ENCODE measurements at places on chromosomes 7 and 10. TPM values are rescaled to one million over a fixed set of nuclear protein-coding genes. Genes with fewer than 3 reads are reported as not detected.

The ASZ1 gene
- polyA plus RNA-seq: not detected

GRCh38 chr7:133039614-133040013 is 42.3 kb downstream of the CHCHD3 start:
- DNase-seq: no peak

The LAMB1 gene
- polyA plus RNA-seq: 61.6 TPM

- DNase-seq: no peak
Observed at GRCh38 chr10:71239946-71240795, 27.8 kb downstream of the UNC5B start.

The HOXA10 gene
- polyA plus RNA-seq: not detected

- DNase-seq: no peak
Observed at GRCh38 chr7:142334236-142334635, 76.4 kb upstream of the PRSS58 start.

DNA sequence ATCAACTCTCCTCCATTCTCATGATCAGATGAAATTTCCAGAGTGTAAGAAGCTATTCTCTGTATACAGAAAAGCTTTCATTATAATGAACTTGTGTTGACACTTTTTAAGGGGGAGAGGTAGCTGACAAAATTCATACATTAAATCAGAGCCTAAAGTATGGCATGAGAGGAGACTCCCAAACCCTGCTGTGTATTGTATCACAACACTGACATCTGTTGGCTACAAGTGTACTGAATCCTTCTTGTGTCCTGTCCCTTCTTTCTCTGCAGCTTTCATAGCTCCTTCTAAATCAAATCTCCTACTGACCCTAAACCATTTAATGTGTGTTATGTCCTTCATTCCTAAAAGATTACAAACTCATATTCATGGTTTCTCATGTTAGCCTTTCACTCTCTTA is 70.9 kb downstream of the GCC1 start:
- no peak for DNase-seq

GRCh38 chr10:2137549-2138174 is 400.3 kb upstream of the ADARB2 start:
- DNase-seq: peak; percentile 54

The TMEM270 gene
- 0.26 TPM for polyA plus RNA-seq

- DNase-seq: no peak
Observed at GRCh38 chr7:48213226-48213625, 42.0 kb downstream of the ABCA13 start.

The OPN4 gene
- polyA plus RNA-seq: not detected

- DNase-seq: no peak
Observed at GRCh38 chr10:88278912-88279311, 304.2 kb downstream of the RNLS start.

- DNase-seq: no peak
Observed at GRCh38 chr7:118311121-118311836, 86.8 kb downstream of the ANKRD7 start.

DNA sequence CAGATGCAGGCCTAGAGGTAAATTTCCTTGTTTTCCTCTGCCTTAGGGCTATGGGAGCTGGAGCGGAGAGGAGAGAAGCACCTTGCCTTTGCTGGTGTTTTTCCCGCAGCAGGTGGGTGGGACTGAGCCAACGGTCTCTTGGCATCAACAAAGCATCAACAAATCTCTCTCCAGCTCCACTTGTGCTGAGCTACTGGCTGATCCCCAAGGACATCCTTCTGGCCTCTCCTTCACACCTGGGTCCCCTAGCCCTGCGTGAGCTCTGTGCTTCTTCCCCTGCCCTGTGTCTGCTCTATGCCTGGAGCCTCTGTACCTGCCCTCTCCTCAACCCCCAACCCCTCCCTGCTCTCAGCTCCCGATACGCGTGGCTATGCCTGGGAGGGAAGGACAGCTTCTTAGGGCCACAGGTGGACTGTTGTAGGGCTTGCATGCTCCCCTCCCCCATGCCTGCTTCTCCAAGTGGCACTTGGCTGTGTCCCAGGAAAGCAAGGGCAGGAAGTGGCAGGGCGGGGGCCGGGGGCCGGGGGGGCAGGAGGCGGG is 3.2 kb upstream of the CLDN4 start:
- no peak for DNase-seq

- DNase-seq: no peak
Observed at GRCh38 chr7:1986366-1987083, 246.2 kb downstream of the MAD1L1 start.

DNA sequence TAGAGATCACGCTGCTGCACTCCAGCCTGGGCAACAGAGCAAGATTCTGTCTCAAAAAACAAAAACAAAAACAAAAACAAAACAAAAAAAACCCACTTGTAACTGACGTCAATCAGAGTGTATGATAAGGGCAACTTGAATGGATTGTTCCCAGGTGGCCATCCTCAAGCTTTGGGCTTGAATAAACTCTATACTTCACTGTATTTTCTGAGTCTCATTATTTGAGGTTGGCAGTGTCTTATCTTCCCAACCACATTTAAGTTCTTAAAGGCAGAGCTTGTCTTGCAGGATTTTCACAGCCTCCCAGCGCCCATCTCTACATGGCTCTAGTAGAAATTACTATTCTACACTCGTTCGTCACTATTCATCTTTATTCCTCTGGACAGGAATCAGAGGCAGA is 5.1 kb upstream of the OAT start:
- DNase-seq: no peak

The TFAM gene
- 34.0 TPM for polyA plus RNA-seq

DNA sequence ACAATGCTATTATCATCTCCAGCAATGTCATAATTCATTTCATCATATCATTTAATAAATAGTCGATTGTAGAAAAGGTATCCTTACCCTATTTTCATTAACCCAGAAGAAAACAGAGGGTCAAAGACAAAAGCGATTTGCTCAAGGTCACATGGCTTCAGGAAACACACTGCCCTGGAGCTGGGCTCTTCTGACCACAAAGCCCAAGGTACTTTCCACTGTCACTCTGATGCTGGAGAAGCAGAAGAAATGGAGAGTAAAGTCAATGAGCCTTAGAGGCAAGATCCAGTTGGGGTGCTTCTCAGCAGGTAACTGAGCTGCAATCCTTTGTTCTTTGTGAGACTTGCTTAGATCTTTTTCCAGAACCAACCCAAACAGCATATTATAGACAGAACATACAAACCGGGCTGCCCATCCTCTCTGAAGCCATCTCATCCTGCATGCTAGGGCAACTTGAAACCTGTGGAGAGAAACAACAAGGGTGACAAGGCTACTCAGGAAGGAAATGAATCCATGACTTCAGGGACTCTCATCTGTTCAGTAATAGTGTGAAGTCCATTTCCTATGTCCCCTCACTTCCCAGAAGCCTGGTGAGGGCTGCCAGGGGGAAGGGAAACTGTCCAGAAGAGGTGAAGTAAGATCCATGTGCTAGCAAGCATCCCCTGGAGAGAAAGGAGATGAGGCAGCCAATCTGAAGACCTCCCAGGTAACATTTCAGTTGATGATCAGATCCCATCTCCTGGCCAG is 148.6 kb upstream of the SVIL start:
- no peak for DNase-seq

DNA sequence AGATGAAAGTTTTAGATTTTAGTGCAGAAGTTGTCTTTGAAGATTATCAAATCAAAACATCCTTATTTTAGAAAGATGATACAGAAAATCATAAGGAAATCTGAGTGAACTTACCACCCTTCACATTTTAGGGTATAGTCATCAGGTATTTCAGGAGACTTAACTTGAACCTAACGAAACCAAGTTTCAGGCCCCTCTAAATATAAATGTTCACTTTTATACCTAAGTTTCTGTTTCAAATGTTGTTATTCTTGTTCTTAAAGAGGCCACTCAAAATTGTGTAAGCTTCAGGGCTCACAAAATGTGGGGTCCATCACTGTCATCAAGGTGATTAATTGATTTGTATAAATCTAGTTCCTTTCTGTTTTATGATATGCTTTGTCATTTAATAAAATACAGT is 216.2 kb downstream of the KIAA1217 start:
- no peak for DNase-seq

The CPA2 gene
- polyA plus RNA-seq: 0.22 TPM

The GAD2 gene
- 0.30 TPM for polyA plus RNA-seq

GRCh38 chr7:68613897-68614296 is 984.4 kb upstream of the AUTS2 start:
- DNase-seq: no peak

DNA sequence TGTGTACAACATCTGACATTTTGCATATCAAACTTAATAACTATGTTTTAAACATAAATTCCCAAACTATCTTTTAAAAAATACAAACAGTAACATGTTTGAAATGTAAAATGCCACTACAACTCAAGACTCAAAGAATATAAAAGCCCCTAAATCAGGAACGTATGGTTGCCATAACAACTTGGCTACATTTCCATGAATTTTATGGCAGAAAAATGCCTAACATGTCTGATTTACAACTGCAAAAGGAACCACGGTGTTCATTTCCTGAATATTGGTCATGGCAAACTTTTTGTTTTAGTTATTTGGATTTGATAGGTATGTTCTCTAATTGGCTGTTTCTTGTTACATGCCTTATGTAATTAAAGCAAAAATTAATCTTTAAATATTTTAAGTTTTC is 2.0 kb downstream of the SOSTDC1 start:
- no peak for DNase-seq

- no peak for DNase-seq
Observed at GRCh38 chr7:134630893-134631292, 15.8 kb upstream of the BPGM start.

DNA sequence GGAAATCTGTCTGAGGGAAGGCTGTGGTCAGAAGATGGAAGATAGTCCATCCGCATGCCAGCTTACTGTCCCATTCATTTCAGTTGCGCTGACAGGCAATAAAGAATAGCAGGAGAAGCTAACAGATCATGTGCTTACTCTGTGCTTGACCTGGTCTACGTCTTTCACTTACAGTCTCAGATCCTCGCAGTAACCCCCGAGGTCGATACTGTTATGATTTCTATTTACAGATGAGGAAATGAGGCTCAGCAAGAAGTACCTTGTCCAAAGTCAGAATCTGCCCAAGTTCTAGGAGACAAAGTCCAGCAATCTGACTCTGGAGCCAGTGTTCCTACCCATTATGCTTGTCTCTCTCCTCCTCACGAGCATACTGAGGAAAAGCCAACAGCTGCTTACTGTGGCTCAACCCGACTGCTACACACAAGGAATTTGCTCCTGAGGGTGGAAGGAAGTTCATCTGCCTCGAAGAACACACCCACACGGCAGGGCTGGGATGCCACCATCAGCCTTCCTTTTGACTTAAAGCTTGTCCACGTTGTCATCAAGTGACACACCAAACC is 74.2 kb downstream of the MINPP1 start:
- DNase-seq: no peak

The FOXI2 gene
- 1.0 TPM for polyA plus RNA-seq

The FAM3C gene
- polyA plus RNA-seq: 27.0 TPM

DNA sequence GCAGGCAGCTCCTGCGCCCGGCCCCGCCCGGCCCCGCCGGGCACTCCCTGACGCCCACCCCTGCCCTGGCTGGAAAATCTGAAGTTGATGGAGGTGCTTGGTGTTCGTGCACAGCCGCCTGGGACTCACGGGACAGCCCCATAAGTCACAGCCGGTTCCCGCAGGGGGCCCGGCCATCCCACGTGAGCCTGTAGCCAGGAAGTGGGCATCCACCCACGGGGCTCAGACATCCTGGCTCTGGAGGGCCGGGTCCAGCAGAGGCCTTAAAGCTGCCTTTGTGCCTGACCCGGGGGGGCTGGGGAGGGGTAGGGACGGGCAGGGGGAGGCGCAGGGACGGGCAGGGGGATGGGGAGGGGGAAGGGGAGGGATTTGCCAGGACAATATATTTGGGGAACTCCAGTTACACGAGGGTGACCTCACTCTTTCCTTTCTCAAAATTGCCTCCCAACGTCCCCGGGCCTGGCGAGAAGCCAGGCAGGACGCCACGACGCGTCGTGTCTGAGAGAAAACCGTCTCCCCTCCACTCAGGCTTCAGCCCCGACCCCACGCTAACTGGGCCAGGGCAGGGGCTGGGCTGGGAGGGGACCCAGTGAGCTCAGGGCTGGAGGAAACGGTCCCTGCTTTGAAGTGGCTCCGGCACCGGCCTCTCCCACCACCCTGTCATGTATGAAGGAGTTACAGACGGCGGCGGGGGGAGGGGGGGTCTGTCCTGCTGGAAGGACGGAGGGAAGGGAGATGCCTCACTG is 82.1 kb upstream of the PDGFA start:
- no peak for DNase-seq

GRCh38 chr10:124678557-124679240 is 65.5 kb downstream of the FAM53B start:
- no peak for DNase-seq

DNA sequence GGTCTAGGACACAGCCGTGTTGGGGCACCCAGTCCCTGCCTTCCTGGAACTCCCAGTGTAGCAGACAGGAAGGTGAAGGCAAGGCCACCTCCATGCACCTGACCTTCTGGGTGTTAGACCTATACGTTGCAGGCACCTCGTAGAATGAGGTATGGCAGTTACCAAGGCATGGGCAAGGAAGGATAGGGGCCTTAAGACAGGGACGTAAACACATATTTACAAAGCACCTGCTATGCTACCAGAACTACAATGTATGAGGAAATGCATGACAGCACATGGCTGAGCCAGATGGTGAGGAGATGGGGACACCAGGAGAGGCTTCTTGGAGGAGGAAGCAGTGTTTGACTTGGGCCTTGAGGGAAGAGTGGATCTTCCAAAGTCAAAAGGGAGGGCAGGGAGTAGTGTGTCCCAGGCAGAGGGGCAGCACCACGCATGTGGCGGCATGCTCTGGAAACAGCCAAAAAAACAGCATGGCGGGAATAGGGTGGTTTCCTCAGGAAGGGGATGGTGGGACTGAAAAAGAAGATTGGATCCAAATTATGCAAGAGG is 231.2 kb downstream of the FANK1 start:
- DNase-seq: no peak

The ARF5 gene
- polyA plus RNA-seq: 579 TPM

DNA sequence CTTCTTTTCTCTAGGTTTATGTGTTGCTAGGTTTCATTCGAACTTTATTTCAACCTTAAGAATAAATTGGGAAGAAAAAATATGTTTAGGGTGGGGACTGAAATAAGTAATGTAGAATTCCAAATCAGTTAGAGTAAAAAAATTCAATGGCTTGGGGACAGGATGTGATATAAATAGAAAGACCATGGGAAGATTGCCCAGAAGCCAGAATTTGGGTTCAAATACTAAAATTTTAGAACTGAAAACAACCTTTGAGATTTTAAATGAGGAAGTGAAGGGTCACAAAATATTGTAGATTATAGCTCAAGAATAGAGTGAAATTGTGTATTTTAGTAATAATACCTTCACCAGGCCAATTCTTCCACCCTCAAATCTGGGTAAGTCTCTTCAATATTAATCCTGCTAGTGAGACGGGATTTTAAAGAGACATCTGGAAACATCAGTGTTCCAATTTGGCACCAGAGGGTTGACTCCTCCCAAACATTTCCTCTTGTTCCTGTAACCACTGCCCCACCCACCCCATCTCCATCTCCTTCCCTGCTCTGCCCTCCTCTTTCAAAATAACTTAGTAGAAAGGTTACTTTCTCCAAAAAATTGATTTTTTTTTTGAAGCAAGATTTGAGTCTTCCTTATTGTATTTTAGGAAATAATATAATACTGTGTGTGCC is 51.3 kb upstream of the FAM3C start:
- no peak for DNase-seq

Data from H1 (cell line).